ENCODE measurements at places on chromosomes 6 and 20.

- no peak for DNase-seq
These were observed 81.9 kb downstream of the FIG4 start for GRCh38 chr6:109772883-109773431.

- no peak for DNase-seq
These were observed 209.8 kb upstream of the PDE10A start for GRCh38 chr6:165872811-165873210.

- no peak for DNase-seq
These were observed 59.9 kb upstream of the MAP3K4 start for GRCh38 chr6:160931378-160932310.

DNA sequence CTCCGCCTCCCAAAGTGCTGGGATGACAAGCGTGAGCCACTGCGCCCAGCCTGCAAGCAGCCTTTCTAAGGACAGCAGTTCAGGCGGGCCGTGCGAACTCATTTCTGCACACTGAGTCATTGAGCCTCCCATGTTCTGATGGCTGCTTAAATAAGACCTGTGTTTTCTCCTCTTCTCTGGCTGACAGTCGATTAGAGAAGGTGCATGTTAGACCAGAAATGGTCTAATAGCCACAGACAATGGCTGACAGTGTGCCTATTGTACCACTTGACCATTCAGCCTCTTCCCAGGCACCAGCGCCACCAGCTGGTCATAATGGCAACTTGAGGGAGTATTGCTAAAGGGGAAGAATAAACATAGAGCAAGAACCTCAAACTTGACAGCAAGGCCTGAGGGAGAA, 6.2 kb downstream of the CST11 start:
- DNase-seq, result no peak

- no peak for DNase-seq
These were observed 490.9 kb upstream of the JARID2 start for GRCh38 chr6:14754751-14755513.

DNA sequence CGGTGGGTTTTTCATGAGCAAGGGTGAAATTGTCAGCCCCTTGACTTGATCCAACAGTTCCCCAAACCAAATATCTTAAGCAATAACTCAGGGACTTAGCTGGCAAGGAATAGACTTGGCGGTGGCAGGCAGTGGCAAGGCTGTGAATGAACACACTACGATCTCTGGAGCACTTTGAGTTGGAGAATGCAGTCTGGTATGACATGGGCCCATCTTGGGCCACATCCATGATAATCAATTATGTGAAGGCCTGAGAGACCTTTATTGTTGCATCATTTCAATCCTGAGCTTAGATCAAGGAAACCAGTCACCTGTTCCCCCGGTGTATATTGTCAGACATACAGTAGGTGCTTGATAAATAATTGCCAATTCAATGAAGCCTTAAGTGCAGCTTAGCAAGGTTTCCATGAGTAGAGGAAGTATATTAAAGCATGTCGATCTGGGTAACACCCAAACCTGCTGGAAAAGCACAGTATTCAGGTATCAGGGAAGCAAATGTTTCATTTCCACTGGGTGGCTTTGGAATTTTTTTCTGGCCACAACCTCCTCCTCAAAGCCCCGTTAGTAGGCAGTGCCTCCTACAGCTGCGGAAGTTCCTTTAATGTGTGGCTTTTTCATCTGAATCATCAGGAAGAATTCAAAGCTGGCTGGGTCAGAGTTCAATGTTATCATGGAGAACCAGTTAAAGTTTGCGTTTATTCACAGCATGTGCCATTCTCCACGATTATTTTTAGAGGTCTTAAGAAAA, 10.2 kb downstream of the CASS4 start:
- no peak for DNase-seq

- DNase-seq, result no peak
These were observed 60.5 kb upstream of the DUSP22 start for GRCh38 chr6:231779-232178.

GRCh38 chr6:126040826-126041225, 54.5 kb downstream of the TRMT11 start:
- DNase-seq, result no peak

DNA sequence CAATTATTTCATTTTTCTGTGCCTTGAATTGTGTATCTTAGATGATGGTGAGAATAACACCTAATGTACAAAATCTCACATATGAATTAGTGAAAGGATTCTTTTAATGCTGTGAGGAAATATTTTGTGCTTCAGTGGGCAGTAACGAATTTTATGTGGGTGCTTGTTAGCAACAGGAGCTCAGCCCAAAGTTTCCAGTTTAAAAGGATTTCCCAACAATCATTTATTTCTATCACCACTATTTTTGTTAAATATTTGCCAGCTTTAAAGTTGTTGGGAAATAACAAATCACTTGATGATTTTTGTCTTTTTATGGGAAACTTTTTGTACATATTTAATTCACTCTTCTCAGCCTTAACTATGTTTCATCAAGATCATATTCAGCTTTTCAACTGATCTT, 111.8 kb downstream of the QKI start:
- DNase-seq, result no peak

DNA sequence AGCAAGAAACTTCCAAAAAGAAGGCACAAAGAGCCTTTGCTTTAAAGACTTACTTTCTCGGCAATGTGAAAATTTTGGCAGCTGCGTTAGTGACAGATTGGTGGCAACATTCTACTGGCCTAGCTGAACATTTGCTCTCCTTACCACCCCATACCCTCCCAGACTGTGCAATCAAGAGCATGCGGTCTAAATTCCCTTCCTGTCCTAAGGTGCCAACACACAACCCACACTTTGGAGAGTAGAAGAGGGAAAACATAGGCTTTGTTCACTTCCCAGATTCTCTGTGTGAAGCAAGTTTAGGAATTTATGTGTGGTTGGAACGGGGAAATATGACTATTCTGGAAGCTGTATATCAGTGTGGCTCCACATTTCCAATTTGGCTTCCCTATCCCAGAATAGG, 29.8 kb upstream of the NEDD9 start:
- DNase-seq, result no peak

DNA sequence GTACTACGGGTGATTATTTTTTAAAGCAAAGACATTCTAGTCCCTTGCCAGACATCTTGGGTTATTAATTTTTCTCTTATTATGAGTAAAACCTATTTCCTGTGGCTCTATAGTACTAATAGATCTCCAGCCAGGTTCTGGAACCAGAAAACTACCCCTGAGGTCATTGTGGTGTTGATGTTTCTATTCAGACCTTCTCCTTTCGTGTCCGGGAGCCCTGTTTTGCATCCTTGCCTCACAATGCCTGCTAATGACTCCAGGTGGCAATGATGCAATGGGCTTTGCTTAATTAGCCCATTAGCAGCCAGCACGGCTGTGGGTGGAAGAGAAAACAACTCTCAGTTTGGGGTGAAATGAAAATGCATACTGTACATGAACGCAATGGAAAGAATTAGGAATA, 62.9 kb upstream of the ARG1 start:
- DNase-seq, result no peak

Data from activated CD8-positive, alpha-beta memory T cell treated with anti-CD3 and anti-CD28 coated beads for 4 hours (primary cell).